ENCODE measurements at places on chromosomes 4 and X. TPM values are rescaled to one million over a fixed set of nuclear protein-coding genes. Genes with fewer than 3 reads are reported as not detected.

FAM241A gene
- total RNA-seq, result 1.6 TPM

CD38 gene
- total RNA-seq, result under 0.01 TPM

WDR44 gene
- 16.1 TPM for total RNA-seq

OCIAD2 gene
- total RNA-seq, result 72.2 TPM

SSX3 gene
- total RNA-seq, result not detected

SNX12 gene
- 73.9 TPM for total RNA-seq

RTL9 gene
- total RNA-seq, result 0.06 TPM

SMIM31 gene
- not detected for total RNA-seq

ATP8A1 gene
- 10.5 TPM for total RNA-seq

ZDHHC15 gene
- total RNA-seq, result 3.7 TPM

SAGE1 gene
- total RNA-seq, result not detected

RUFY3 gene
- total RNA-seq, result 48.2 TPM

CXCL3 gene
- 0.26 TPM for total RNA-seq

TRIM61 gene
- total RNA-seq, result 0.92 TPM

All from aortic smooth muscle cell (primary cell).